ENCODE measurements at places on chromosomes 1 and 21.

DNA sequence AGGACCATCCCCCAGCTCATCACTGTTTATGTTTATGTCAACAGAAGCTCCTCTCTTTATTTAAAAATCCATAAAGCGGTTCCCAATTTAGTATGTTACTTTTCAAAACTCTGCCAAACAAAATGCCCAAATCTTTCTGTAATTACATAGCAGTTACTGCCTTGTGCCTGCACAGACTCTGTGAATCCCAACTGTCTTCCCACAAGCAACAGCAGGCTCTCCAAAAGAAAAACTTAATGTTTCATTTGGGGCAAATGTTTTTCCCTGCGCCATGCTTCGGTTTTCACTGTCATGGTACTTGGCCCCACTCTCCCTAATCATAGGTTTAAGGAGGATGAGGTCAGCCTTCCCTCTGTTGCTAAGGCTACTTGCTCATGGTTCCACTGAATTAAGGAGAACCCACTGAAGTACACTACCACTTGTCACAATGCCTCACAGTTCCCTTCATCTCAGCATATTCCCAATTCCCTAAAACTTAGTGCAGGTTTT lies 4.6 kb downstream of the COLGALT2 start:
- no peak for DNase-seq

DNA sequence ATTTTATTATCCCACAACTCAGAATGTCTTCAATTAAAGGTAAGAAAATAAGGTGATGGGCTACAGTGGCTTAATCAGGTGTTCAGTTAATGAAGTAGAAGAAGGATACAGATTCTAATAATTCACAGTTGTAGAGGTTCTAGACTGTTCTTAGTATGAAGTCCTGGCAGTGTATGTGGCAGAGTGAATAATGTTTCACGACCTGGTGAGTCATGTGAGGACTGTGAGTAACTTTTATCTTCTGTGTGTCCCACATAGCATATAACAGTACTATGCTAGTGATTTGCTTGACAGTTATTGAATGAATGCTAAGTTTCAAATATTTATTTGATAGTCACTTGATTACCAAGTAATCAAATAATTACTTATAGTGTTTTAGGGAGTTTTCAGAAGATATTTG lies 20.0 kb downstream of the SLC16A4 start:
- DNase-seq, result no peak

DNA sequence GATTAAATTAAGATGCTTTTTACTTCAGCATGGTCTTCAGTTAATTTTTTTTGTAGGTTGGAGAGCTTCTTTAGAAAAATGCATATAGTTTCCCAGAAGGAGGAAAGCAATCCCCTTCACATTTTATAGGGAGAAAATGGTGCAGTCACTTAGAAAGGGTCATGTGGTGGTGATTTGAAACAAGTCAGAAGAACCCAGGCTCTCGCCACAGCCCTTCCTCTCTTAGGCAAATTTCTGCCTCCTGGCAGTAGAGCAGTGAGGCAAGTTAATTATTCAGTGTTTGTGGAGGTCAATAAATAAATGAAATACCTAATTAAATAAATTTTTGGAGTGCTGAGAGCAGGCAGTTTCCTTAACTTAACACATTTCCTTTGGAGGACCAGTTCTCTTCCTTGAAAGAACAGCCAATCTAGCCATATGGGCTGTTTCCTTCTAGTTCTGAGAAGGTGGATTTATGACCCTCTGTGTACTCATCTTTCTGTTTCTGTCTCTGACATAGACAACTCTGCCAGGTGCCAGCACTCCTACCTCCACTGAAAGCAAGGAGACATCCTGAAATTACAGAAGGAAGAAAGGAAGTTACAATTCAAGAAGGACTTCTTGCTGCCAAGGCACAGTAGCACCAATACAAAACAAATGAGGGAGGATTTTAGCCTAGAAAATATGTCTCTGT lies 19.0 kb upstream of the POGZ start:
- no peak for DNase-seq

DNA sequence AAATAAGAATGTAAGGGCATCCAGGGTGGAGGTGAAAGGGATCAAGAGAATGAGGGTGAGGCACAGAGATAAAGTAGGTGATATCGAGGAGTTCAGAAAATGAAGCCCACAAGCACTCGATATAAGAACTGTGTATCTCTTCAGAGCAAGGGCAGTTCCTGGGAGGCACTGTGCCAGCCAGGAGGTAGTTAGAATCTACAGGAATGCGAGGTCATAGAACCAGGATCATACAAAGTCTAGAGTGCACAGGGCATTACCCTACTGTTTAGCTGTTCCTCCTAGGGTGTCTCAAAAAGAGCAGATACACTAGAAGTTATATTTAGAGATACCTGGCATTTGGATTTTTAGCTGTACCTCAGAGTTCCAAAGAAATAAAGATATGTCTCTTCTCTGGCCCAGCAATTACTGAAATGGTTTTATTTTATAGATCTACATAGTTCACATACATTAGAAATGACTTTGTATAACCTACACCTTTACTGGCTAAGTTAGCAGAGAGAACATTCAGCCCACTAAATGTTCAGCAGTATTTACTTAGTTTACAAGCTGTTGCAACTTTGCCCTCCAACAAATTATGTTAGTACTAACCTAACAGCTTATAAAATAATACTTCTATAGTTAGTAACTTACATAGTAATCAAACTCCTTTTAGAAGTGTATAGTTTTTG lies 1.6 kb downstream of the OVAAL start:
- no peak for DNase-seq

DNA sequence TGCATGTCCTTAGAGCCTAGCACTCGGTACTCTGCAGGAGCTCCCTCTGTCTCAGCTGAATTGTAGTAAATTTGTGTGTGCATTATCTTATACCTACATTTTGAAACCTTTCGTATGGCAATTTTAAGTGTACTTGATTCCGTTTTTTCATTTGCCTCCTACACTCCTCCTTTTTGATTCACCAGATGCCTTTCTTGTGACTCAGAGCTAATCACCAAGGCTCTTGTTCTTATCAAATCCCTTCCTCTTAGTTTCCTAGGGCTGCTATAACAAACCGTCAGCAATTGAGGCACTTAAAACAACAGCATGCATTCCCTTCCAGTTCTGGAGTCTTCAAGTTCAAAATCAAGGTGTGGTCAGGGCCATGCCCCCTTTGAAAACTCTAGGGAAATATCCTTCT lies 261.0 kb downstream of the ASTN1 start:
- DNase-seq, result no peak
